Fibroblast of mammary gland (primary cell): ENCODE measurements at places on chromosomes 3 and 15.
A peak's percentile ranks its signal among the peaks of the same experiment; 100 is the strongest.

- DNase-seq: no peak
These were observed 47.0 kb downstream of the HCN4 start for GRCh38 chr15:73321496-73322450.

GRCh38 chr3:159944781-159945180, 43.9 kb upstream of the IL12A start:
- no peak for DNase-seq

- no peak for DNase-seq
These were observed 30.3 kb upstream of the POLG start for GRCh38 chr15:89364741-89365450.

DNA sequence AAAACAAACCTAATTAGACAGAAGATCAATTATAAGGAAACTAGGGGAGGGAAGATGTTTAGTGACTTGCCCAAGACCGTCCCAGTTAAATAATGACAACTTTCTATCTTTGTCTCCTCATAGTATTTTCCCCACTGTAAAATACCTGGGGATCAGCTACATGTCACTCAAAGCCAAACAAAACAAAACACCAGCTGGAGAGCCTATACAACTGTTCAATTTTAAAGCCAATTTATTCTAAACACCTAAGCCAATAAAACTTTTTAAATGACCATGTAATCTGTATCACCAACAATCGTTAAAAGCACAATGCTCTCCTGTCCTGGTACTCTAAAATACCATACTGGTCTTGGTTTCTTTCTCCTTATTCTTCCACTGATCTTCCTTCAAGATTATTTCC, 168.4 kb downstream of the STAG1 start:
- DNase-seq: no peak

DNA sequence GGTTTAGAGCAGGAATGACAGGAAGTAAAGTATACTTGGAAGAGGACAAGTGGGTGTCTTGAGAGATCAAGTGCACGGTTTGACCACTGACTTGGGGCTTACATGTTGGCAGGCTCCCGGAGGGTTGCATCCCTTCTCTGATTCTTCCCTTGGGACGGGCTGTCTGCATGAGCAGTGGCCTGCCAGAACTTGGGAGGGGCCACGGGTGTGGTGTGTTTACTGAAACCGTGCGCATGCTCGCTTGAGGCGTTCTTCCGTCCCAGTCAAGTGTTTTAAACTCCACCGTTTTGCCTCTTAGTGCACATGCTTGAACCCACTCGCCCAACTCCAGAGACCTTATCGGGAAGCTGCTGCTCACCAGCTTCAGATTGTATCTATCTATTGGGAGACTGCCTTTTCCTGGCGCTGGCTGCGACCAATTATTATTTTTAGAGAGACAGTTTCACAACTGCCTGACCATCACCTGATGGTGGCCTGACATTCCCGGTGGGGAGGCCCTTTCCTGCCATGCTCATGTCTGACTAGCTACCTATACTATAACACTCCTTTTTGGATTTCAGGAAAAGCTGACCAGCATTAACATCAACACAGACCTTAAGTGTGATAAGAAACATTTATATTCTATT, 14.9 kb upstream of the C3orf22 start:
- DNase-seq: no peak

GRCh38 chr3:51982352-51982837, 940 bp upstream of the ACY1 start:
- no peak for DNase-seq

- DNase-seq: no peak
These were observed 750 bp downstream of the PODXL2 start for GRCh38 chr3:127629467-127630403.

DNA sequence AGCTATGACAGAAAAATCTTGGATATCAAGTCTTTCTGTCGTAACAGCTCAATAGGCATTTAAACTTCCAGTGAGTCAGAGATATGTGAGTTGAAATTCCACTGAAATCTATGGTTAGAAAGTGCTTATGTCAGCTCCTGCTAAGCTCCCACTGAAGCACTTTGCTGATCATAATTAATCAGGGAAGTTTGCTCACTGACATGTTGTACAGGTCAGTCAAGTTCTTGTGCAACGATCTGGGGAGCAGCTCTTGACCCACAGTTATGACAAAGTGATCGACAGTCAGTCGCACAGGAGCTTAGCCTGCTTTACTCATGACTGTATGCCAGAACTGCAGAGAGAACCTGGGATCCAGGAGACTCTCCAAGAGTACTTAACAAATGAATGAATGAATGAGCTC, 453.5 kb downstream of the SOX2 start:
- DNase-seq: peak; percentile 1

GRCh38 chr15:68833700-68834331, 13.1 kb upstream of the ANP32A start:
- no peak for DNase-seq

- no peak for DNase-seq
These were observed 445 bp upstream of the TSEN2 start for GRCh38 chr3:12483872-12484197.

DNA sequence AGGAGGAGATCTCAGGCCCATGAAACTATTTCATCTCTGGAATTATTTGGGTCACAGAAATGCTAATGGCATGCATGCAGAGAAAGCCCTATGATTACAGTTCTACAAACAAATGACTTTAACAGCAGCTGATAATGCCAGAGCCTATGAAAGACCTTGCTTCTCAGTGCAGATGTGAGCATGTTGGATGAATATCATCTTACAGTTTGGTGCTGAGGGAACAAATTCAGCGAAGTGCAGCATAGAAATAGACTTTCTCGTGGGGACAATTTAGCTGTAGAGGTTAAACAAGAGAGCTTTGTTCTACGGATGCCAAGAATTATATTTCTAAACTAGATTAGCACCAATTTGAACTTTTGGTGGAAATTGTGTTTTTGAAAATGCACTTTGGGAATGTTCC, 27.7 kb downstream of the PTX3 start:
- no peak for DNase-seq

DNA sequence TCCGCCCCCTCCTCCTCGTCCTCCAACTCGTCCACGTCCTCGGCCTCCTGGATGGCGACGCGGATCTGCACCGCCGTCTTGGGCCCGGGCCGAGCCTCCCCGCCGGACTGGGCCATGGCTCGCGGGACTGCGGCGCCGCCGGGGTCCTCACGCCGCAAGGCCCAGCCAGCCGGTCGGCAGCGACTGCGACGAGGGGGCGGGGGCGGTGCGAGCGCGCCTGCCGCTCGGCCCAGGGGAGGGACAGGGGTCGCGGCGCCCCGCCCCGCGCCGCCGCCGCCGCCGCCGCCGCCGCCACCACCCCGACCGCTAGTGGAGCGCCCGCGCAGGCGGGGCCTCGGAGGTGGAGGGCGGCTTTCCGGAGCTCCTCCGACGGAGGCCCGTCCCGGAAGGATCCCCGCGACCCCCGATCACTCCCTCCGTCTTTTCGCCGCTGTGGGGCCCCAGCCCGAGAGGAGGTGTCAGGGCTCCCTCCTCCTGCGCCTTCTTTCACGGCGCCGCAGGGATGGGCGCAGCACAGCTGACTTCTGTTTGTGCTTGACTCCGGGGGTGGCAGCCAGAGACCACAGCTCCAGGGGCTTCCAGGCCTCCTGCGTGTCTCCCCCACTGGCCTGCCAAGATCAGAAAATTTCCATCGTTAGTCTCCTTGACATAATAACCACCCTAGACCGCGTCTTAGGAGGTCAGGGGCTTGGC, at the start of gene LARP6:
LARP6 (minus strand) TSS at position 185 of the 693 bp plus-strand sequence; CDS start at position 116, 69 bp downstream.
- DNase-seq: no peak
